ENCODE measurements at places on chromosomes 5 and 9.

DNA sequence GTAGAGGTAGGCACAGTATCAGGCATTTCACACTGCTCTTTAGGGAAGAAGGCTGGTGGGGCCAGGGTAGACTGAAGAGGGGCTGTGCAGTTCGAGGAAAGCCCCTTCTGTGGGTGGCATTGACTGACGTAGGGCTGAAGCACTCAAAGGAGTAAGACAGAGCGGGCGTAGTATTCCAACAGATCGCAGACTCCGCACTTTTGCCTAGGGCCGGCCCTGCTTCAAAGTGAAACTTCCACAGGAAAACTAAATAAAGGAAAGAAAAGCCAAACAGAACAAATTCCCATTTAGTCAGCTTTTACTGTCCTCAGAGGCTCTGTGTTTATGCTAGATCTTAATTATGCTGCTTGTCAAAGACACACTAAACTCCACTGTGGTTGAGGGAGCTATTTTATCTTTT is 493.0 kb upstream of the WWC1 start:
- DNase-seq, result no peak

DNA sequence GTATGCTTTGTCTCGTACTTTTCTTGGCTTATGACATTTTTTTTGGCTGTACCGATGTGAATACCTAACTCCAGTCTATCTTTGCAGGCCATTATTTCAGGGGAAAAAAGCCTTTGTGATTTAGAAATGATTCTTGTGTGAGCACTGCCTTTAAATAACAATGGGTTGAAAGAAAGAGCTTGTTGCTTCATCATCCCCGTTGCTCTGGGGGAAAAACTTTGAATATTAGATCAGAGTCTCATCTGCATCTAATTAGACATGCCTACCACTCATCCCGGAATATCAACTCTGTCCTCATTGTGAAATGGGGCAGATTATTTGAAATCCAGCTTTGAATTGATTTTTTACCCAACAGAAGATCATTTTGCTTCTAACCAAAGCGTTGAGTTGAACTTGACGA is 13.5 kb downstream of the CXCL14 start:
- DNase-seq, result no peak

DNA sequence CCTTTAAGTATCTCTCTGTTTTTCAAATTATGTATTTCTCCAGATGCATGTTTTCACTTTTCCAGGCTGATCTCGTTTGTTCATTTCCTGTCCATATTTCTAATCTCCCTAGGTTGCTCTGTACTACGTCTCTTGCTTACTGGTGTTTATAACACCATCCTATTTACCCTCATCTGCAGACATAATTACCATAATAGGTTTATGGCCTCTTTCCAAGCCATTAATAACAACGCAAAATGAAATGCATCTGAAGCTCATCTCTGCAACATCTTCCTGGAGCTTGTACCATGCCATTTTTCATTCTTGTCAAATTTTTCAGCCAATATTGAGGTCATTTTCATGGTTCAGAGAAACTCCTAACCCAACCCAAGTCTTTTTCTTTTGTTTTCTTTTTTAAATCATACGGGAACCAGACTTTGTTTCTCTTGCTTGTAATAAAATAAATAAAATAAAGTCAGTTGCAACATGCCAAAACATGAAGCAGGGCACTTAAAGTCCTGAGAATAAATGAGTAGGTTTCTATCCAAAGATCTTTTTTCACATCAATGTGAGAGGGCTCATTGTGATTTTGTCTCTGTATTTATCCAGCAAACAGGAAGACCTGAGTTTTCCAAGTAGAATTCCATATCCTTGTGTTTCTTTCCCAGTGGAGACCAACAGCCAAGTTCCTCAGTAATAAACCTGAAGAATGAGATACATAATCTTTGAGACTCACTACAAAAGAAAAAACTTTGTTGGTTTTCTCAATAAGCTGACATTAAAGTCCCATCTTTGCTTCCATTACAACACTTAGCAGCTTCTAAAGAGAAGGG is 37.0 kb downstream of the DPYSL3 start:
- DNase-seq, result no peak

DNA sequence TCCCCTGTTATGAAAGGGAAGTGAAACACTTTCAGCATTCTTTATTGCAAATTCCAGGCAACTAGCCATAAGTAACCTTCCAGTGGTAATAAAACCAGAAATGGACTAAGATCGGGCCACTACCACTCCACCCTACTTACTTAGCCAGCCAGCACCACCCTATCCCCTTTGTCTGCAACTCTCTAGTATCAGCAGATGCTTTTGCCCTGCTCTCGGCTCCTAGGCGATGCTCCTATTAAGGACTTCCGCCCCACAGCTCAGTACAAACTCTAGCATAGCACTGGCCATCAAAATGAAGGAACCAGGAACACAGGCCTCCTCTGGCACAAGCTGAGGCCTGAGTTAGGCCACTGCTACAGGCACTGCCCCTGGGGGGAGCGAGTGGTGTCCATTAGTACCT is 81.2 kb downstream of the GLDC start:
- DNase-seq, result no peak

DNA sequence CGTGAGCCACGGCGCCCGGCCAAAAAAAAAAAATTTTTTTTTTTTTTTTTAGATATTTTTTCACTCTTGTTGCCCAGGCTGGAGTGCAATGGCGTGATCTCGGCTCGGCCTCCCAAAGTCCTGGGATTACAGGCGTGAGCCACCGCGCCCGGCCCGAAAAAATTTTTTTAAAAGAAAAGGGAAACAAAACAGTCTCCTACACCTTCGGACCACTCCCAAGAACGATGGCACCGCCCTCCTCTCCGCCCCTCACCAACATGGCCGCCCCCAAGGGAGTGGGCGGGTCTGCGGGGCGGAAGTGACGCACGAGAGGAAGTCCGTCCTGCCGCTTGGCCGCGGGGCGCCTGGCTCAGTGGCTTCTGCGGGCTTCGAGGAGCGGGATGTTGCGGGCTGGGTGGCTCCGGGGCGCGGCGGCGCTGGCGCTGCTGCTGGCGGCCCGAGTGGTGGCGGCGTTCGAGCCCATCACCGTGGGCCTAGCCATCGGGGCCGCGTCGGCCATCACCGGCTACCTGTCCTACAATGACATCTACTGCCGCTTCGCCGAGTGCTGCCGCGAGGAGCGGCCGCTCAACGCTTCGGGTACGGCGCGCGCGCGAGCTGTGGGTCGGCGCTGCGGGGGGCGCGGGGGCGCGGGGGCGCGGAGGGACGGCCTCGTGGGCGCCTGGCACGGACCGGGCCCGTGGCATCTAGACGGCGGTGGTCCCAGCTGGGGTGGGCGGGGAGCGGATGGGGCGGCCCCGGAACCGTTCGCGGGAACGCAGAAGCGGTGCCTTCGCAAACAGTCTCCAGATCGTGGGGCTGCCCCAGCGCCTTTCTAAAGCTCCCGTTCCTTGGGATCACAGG is at the start of gene TOR1B:
TSS of gene TOR1B (plus strand) at position 352 of the 843 bp plus-strand sequence. CDS start at position 381, 29 bp downstream.
- DNase-seq, result peak; percentile 78

GRCh38 chr5:90866333-90866732 is 307.7 kb downstream of the ADGRV1 start:
- DNase-seq, result no peak

GRCh38 chr9:112731971-112732370 is 14.1 kb upstream of the INIP start:
- DNase-seq, result no peak

DNA sequence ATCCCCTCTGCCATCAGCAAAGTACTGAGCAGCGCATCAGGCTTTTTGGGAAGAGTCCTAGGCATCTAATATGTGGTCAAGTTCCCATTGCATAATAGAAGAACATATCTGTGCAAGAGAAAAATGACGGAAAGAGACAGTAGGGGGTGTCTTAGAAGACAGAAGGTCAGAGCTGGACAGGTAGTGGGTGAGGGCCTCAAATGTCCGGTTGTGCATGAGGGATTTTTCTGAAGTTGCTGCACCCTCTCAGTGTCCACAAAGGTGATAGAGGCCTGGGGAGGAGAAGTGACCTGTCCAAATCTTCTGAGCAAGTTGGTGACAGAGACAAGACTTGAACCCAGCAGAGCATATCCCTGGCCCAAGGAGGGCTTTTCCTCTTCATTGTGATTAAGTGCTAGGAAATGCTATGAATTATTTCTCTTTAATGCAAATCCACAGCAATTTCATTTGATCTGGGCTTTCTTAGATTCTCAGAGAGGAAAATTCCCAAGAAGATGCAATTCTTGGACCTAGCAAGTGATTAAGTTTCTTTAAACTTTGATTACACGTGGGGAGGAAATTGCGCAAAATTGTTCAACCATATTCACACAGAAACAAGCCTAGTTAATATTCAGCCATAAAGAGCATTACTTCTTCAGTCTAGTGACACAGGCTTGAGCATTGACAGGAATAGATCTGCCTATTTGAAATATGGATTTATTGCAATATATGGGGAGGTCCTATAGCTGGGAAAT is at the start of gene OR2S2:
TSS of gene OR2S2 (minus strand) at position 51 of the 734 bp plus-strand sequence. CDS start 56 bp downstream, outside the sequence.
- DNase-seq, result no peak

DNA sequence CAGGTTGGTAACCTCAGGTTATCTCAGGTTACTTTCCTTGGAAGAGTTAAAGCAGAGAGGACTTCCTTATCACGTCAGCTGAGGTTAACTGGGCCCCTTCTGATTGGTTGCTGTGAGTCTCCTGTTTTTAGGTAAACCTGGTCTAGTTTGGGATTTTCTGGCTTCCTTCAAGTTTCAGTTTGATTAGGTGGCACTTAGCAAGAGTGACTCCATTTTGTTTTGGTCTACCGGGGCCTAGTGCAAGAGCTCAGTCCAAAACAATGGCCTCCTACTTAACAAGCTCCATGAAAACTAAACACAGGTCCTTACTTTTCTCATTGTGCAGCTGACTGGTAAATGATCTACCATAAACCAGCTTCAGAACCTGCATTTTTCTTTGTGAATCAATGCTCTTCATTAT is 67.2 kb upstream of the GOLM1 start:
- DNase-seq, result no peak

DNA sequence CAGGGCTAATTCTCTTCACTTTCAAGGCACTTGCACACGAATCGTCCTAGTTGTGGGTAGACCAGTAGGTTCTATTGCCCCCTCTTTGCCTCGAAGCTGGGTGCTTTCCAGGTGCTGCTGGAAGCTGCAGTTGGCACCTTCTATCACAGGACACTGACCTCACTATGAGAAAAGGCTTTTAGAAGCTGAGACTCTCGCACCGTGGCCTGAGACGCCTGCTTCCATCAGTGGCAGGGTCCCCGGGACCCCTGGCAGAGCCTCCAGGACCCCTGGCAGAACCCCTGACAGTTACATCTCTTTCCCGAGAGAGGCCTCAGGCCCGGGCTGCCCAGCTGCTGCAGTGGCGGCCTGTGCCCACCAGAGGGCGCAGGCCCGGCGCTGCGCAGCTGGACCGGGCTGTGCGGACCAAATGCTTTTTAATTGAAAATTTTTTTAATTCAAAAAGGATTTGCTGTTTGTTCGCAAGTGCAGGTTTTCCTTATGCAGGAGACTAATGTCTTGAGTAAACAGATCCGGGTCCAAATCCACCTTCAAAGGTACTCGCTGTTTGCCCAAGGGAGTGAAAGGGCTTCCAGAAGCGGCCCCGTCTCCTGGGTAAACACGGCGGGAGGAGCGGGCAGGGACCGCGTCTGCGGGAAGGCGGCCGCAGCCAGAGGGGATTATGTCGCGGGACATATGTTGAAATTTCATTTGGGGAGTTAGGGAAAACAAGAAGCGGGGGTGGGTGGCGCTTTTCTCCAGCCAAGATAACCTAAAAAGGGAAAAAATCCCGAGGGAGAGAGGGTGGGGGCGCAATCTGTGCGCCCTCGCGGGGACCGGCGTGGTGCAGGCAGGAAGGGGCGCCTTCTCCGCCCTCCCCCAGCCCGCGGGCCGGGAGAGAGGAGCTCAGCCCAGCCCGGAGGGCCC is 114.5 kb upstream of the LMX1B start:
- no peak for DNase-seq

DNA sequence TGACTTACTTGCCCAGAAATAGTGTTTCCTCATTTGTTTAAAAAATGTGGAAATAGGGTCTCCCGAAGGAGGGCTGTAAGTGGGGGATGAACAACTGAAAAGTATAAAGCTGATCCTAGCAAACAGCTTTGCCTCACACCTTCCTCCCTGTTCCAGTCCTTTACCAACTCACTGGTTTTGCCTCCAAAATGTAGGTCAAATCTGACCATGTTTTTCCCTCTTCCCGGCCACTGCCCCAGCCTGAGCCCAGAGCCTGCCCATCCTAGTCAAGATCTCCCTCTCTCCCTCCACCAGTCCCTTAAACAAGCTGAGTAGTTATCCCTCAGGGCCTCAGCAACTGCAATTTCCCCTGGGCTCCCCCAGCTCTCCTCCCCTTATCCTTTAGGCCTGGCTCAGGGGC is 82.4 kb upstream of the FBXW11 start:
- no peak for DNase-seq

DNA sequence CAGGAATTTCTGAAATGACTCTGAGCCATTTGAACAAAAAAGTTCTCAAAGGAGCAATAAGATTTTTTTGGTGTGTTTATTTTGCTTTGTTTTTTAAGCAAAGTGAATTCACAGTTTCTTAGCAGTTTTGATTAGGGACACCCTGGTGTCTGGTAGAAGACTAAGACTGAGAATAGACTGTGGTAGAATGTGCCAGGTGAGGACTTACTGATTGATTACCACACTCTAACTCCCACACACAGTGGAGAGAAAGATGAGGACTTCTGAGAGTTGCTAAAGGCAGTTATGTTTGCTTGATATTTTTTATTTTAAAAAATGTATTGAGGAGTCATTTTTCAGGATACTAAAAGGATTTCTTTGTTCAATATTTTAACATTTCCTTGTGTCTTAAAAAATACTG is 175.1 kb downstream of the CD180 start:
- DNase-seq, result no peak

DNA sequence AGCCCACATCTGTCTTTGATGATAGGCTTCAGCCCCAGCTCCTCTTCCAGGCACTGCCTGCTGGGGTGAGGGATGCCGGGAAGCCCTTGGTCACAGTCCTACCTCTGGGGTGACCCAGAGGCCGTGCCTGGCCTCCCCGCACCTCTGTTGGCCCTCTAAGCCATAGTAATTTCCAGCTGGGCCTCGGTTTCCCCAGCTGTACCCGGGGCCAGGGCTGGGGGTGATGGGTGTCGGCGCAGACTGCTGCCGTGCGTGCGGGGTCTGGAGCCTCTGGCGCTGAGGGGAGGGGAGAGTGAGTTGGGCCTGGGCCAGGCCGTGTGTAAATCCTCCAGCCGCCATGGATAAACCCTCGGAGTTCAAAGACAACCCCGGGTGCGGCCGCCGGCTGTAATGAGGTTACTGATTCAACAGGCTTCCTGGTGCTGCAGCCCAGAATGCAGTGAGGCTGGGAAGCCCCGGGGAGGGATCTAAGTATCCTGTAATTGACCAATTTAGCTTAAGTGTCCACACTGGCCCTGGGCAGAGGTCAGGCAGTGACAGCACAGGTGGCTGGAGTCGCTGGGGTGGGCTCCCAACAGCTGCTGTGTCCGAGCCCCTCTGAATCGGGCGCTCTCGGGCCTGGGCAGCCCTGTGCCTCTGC is 7.1 kb downstream of the RXRA start:
- DNase-seq, result no peak

DNA sequence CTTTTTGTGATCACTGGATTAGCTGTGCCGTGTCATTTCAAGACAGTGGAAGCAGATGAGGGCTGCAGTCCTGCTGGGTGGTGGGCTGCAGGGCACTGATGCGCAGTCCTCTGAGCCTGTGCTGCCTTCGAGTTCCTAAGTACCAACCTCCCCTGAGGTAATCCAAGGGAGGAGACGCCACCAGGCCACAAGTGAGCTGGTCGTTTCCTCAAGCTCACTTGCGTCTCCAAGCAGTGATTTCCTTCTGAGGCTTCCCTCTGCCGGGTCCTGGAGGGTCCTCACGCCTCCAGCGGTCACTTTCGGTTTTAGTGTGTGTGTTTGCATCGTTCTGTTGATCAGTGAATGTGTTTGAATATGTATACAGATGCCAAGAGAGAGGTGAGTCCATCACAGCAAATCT is 115.7 kb downstream of the TRIO start:
- DNase-seq, result no peak

GRCh38 chr5:81428446-81428845 is 34.5 kb upstream of the ACOT12 start:
- no peak for DNase-seq

- no peak for DNase-seq
Observed at GRCh38 chr9:137089232-137089947, 2.6 kb downstream of the MAN1B1 start.
